Epithelial cell of umbilical artery (primary cell): ENCODE measurements at places on chromosomes 7 and 10. TPM values are rescaled to one million over a fixed set of nuclear protein-coding genes. Genes with fewer than 3 reads are reported as not detected.

The C10orf62 gene
- not detected in 2 replicates for total RNA-seq

The SMO gene
- 6.5 and 9.4 TPM in 2 replicates for total RNA-seq

The UCMA gene
- total RNA-seq: not detected in 2 replicates

The TMEM236 gene
- under 0.01 and 0.15 TPM in 2 replicates for total RNA-seq

The TUBAL3 gene
- under 0.01 and 0.15 TPM in 2 replicates for total RNA-seq
